Activated naive CD8-positive, alpha-beta T cell treated with anti-CD3 and anti-CD28 coated beads, Interleukin-2, amount 10 ng/mL, durations not matched to agents 7 days and 5 days (primary cell): ENCODE measurements at places on chromosomes 7 and 10. TPM values are rescaled to one million over a fixed set of nuclear protein-coding genes. Genes with fewer than 3 reads are reported as not detected.

H2BK1 gene
- total RNA-seq = 1.6 TPM

RARRES2 gene
- not detected for total RNA-seq

DNA sequence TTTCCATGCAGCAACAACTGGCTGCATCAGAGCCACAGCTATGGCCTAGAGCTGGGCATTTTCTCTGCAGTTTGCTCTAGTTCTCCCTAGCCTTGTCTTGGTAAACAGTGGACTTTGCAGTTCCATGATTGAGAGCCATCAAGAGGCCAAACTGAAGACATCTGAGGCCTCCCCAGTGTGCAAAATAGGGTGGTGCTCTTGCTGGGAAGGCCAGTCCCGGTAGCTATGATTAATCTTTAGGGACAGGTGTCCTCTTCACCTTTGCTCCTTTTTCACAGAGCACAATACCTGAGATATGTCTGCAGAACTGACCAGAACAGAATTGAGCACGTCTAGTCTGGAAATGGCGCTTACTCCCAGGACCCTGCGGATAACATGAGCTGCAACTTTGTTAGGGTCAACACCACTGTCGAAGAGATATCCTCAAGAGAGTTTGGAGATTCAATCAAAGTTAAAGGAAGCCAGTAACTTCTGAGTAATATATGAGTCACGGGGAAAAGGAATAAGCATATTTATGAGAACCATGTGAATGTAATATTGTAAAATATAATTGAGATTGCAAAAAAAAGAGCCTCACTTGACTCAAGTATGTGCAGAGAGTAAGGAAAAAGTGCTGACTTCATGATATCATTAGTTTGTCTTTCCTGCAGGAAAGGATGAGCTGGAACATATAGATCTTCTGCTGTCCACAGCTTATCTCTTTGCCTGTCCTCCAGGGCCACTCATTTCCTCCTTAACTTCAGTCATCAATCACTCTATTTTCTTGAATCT lies 76.7 kb downstream of the ANK3 start:
- H3K4me3 ChIP-seq = no peak overlapping the region
- H3K27me3 ChIP-seq = peaks cover 3% of the 10 kb centered on the region
- no peaks in the 10 kb centered on the region for H3K4me1 ChIP-seq

DNA sequence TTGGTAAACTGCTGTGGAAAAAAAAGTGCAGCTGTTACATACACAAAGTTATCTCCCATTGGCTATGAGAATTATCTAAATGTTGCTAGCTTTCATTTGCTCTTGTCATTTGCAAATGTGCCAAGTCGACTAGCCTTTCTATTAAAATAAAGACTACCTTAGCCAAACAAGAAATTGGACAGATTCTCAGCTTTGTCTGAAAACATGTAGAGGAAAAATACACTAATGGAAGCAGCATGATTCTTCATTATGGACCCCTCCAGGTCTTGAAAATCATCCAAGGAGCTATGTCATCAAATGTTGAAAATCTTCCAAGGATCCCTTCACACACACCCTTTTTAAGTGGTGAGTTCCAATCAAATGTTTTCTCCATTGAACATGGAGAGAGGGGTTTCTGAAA lies 237.7 kb downstream of the ETV1 start:
- no peak overlapping the region for H3K4me3 ChIP-seq
- H3K4me1 ChIP-seq = no peaks in the 10 kb centered on the region
- DNase-seq = no peak

- no peak overlapping the region for H3K27ac ChIP-seq
- DNase-seq = no peak
- no peaks in the 10 kb centered on the region for H3K27me3 ChIP-seq
- H3K4me1 ChIP-seq = peaks cover 3% of the 10 kb centered on the region
- no peak overlapping the region for H3K4me3 ChIP-seq
- H3K36me3 ChIP-seq = peaks cover 11% of the 10 kb centered on the region
These were observed 32.0 kb downstream of the GPAM start for GRCh38 chr10:112151524-112152039.
